Right renal cortex interstitium (tissue), 3 donors: ENCODE measurements at places on chromosomes 7 and 10. TPM values are rescaled to one million over a fixed set of nuclear protein-coding genes. Genes with fewer than 3 reads are reported as not detected.

DNA sequence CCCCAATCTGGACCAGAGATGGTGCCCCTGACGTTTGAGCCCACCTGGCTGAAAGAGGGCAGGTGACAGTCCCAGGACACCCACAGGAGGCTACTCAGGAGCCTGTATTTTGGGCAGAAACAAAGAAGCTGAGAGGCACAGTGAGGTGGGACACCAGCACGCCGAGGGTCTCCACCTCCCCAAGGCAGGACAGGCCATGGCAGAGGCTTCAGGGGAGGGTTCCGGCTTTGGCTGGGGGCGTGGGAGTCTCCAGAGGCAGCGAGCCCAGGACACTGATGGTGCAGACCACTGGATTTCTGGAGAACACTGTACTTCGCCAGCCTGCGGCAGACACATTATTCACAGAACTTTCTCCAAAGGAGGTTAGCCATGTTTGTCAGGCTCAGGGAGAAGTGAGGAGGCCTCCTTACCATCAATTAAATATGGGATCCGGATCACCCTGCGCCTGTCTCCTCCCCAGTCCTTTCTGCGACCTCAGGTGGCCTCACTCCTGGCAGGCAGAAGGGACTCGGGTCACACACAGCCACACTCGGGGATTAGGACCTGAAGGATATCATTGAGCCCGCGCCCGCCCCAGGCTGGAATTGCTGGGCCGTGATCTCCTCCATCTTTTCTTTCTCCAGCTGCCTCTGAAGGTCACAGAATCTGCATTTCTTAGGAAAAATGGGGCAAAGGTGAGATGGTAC, 98.3 kb downstream of the MKI67 start:
- DNase-seq, result no peak

- DNase-seq, result no peak
Observed at GRCh38 chr10:36670621-36671402, 454.6 kb upstream of the ANKRD30A start.

Gene ZWINT
- polyA plus RNA-seq, result 61.3 TPM

- DNase-seq, result no peak
Observed at GRCh38 chr7:3960050-3960763, 659.2 kb downstream of the SDK1 start.

DNA sequence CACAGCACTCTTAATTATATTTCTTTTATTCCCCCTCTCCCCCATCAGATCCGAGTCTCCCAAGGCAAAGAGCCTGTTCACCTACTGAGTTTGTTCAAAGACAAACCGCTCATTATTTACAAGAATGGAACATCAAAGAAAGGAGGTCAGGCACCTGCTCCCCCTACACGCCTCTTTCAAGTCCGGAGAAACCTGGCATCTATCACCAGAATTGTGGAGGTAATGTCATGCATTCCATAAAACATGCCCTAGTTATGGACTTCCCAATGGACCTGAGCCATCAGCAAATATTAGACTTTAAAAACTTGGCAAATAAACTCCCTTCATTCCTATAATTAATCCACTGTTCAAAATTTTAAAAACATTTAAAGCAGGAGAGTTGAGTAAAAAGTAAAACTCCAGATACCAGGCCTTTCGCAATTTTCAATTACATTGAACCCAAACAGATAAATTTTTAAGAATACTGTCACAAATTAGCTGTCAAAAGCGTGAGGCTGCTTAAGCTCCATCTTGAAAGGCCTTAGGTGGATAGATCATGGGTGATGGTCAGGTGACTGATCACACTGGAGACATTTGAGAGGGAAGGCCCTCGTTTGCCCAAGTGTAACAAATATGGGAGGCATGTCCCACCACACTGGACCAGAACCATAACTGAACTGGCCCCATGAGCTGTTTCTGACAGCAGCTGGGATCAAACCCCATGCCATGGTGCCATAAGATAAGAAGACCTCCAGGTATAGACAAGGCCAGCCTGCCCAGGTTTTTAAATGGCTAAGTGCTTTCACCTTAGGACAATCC, 46.9 kb upstream of the ARL4A start:
- DNase-seq, result no peak

DNA sequence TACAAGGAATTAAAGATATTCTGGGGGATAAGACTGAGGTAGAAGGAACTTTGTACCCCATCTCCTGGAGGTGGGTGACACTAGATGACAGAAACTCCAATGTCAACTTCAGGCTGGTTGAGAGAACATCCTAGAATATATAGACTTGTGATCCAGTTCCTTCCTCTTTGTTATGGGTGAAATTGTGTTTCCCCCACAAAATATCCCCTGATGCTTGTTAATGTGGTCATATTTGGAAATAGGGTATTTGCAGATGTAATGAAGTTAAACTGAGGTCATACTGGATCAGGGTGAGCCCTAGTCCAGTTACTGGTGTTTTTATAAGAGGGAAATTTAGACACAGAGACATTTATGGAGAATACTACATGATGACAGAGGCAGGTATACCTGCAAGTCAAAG, 114.0 kb upstream of the NAMPT start:
- no peak for DNase-seq

- DNase-seq, result no peak
Observed at GRCh38 chr10:90286941-90287340, 570.9 kb downstream of the HTR7 start.

DNA sequence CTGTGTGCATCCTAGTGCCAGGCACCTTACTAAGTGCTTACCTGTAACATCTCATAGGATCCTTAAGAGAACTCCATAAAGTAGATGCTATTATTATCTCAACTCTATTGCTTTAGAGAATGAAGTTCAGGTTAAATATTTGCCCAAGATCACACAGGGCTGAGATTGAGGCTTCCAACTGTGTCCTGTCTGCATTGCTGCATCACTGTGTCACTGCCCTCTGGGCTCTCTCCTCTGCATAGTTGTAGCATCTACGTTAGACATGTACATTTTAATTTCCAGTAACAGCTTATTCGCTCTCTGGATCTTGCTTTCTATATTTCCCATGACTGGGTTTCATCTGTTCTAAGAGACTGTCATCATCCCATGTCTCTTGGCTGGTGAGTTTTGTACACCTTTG, 63.6 kb upstream of the FZD8 start:
- no peak for DNase-seq

DNA sequence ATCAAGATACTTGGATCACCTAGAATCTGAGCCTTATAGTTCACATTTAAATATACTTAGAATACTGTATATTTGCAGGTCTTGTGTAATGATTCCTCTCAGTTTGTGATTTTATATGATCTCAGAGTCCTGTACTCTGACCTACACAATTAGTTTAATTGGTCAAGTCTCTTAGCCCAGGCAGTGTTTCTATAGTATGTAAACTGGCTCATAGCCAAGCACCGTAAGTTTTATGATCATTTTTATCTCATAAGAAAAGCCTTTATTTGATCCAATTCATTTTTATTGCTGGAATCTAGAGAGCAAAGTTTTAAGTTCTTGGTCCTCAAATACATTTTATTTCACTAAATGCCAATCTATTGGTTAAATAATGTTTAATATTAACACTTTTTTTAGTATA, 242.2 kb downstream of the MALRD1 start:
- no peak for DNase-seq

GRCh38 chr10:78903341-78903940, 165.3 kb upstream of the ZMIZ1 start:
- DNase-seq, result no peak

DNA sequence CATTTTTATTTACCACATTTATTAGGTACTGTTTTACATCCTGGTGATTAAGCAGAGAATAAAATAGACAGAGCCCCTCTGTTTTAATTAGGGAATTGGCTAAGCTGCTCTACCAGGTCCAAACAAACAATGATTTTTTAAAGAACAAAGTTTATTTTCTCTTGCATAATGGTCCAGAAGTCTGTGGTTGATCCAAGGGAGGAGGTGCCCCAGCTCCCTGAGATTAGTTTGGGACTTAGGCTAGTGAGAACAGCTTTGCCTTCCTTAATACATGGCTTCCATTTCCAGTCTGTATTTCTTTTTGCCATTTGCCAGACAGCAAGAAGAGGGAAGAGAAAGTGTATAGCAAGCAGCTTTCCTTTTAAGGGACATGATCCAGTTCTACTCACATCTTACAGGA, 2.9 kb upstream of the MIOS start:
- DNase-seq, result no peak

Gene PAX4
- not detected for polyA plus RNA-seq

Gene OIT3
- 4.5 TPM for polyA plus RNA-seq

DNA sequence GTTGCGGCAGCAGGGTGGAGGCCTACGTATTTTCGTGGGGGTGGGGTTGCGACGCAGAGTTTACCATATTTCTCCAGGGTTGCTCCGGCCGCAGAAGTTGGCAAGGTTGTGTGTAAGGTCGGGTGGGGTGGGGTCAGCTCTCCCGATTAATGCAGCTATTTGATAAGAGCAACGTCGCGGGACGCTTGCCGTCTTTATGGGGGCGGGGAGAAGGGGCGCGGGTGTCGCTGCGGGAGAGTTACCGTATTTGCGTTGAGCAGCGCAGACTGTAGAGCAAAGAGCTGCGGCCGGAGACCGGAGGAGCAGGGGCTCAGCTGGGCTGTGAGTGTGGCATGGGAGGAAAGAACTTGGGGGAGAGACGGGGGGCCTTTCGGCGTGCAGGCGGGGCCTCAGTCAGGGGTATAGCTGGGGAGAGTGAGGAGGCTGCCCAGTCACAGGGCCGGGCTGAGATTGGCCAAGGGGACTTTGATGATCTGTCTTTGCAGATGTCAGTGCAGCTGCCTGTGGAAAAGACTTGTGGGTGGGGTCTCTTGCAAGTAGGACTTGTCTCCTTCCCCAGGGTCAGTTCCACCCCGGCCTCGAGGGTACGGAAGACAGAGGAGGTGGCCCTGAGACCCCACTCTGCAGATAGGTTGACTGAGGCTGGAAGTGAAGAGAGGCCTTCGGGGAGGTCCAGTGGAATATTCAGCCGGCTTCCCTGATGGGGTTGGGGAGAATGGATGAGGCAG, 26.6 kb downstream of the ZNF775 start:
- no peak for DNase-seq

Gene NACAD
- polyA plus RNA-seq, result 6.9 TPM

Gene UCMA
- not detected for polyA plus RNA-seq

- no peak for DNase-seq
Observed at GRCh38 chr7:43302211-43302711, 189.8 kb downstream of the HECW1 start.

Gene SERPINE1
- 1.1 TPM for polyA plus RNA-seq

Gene NUTM2D
- polyA plus RNA-seq, result 8.4 TPM

- no peak for DNase-seq
Observed at GRCh38 chr10:102770792-102771191, 27.0 kb downstream of the WBP1L start.

DNA sequence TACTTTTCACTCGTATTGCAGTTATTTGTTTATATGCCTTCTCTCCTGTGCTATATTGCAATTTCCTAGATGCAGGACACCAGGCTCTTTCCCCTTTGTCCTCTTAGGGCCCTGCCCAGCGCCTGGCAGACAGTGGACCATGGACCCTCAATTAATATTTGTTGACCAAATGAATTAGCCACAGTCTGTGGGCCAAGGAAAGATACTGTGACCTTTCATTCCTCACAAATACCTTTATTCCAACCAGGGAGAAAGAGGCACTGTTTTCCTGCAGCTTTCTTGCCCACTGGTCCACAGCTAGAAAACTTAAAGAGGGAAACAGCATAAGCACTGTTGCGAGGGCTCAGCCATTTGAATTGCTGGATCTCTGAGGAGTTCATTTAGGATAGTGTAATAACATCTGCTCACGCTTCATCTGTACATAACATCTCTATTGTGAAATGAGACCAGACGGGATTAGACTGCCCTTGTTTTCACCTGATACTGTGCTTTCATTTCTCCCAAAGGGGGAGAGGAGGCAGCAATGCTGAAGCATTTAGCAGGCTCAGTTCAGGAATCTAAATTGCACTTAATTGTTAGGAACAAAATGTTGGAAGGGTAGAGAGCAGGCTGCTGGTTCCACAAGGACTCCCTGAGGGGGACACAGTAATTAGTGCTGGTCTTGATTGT, 46.7 kb downstream of the TNS3 start:
- no peak for DNase-seq

Gene CRTAC1
- 22.0 TPM for polyA plus RNA-seq

DNA sequence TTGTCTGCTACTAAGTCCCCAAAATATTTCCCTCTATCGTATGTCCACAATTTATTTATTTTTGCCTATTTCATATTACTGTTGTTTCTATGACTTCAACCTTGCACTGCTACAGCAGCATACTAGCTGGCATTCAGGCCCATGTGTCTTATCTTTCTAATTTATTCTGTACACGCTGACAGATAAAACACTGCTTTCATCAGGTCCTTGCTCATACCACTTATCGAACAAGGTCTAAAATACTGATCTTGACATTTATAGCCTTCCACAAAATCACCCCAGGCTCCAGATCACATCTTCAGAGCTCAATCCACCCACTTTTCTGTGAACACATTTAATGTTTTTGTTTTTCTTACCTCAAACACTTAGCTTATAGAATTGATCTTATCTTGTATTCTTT, 374.6 kb downstream of the THSD7A start:
- DNase-seq, result no peak

Gene ADCY1
- 3.0 TPM for polyA plus RNA-seq

DNA sequence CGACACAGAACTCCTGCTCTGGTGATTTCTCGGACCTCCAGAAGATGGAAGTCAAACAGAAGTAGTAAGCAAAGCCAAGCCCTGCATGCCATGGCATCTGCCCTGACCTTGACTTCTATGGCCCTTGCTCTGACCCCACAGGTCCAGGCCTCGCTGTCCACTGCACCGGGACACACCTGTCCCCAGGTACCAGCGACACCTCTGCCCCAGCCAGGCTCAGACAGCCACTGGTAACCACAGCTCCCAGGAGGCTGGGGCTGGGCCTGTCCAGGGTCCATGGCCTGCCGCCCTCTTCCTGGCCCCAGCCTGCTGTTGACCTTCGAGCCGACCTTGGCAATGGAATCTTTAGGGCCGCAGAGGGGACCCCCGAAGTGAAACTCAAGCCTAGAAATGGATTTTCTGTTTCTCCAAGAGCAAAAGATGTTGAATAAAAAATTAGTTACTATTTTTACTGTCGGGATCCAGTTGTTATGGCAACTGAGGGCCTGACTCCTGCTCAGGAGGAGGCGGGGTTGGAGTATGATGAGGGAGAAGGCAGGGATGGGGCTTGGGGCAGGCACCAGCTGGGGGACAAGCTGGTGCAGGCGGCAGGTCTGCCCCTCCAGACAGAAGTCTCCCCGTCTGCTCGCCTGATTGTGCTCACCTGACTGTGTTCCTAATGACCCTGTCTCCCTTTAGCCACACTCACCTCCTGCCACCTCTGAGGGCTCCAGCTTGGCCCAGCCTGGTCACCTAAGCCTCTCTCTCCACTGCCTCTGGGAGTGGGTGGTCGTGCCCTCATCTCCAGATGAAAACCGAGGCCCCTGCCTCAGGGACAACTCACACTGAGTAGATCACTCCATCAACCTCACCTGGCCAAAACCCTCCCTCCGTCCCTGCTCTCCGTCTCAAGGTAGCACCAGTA, 4.1 kb upstream of the MMD2 start:
- DNase-seq, result no peak

DNA sequence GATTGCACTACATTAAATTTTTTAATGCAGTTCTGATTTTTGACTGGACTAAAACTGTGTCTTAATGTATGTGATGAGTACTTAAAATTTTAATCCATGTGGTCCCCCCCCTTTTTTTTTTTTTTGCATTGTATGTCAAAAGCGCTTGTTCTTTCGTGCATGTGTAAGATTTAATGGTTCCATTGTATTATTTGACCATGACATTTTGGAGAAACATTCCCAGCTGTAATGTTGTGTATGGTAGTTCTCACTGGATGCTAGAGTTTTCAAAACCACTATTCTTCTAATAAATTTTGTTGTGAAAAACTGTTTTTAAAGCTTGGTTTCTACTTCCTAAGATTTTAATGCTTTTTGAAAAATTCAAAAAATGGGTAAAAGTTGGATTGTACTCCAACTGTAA, 132.0 kb downstream of the LCOR start:
- no peak for DNase-seq

GRCh38 chr7:99390941-99391602, 16.5 kb downstream of the ARPC1B start:
- DNase-seq, result no peak
